ENCODE measurements at places on chromosomes 2 and 18.
A peak's percentile ranks its signal among the peaks of the same experiment; 100 is the strongest.

GRCh38 chr2:11870584-11870983 is 124.2 kb downstream of the LPIN1 start:
- no peak for DNase-seq

DNA sequence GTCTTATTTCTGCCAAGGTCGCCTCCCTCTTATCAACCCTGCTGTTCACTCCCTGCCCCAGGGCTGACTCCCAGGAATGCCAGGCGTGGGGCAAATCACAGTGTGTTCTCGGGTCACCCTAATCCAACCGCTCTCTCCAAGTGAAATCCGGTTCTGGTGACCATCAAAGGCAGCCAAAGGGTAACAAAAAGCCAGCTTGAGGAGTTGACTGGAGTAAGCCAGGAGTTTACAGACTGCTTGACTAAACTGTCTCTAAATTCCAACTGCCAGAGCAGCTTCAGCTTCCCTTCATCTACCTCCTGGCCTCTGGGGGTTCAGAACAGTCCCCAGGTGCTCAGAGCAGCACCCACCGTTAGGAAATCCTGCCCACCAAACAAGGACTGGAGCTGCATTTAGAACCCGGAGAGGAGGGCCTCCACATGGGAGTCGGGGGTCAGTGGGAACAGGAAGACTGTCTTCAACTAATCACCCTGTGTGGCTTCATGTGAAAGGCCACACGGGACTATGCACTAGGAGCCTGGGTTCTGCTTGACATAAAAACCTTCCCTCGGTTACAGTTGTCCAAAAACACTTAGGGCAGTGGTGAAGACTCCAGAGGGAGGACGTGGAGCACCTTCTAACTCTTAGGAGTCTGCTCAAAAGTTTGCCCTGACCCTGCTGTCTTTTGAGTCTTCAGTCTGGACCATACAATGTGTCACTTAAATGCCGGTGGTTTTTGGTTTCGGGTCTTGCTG is 24.2 kb upstream of the MCFD2 start:
- no peak for DNase-seq

DNA sequence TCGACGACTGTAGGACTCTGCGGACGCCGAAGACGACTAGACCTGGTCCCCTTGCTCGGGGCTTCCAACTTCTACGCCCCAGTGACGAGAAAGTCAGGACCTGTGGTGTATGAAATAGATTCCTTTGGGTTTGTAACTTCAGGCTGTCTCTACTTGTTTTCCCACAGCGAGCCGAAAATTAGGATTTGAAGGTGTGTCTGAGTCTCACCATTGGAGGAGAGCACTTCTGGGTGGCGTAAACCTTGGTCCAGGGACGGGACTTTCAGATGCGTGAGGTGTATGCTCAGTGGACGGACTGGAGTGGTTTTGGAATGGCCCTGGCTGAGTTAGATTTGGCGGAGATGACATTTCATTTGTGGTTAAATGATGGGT is 1.3 kb downstream of the BIRC6 start:
- no peak for DNase-seq

DNA sequence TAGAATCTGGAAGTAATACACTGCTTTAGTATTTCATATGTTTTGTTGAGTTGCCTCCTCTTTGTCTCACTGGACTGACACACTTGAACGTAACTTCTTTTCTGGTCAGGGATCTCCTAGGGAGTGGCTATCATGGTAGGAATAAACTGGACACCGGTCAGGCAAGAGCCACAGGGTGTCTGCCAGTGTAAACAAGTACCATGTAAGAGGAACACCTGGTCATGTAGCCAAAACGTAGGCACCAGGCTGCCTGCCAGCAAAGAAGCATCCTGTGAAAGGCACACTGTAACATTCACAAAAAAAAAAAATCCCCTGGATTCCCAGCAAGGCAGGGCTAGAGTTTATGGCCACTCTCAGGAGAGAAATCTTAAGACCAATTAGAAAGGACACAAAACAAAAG is 372.8 kb upstream of the RND3 start:
- DNase-seq: no peak

- peak; percentile 81 for DNase-seq
Observed at GRCh38 chr2:120177001-120177621, 46.1 kb downstream of the TMEM185B start.

DNA sequence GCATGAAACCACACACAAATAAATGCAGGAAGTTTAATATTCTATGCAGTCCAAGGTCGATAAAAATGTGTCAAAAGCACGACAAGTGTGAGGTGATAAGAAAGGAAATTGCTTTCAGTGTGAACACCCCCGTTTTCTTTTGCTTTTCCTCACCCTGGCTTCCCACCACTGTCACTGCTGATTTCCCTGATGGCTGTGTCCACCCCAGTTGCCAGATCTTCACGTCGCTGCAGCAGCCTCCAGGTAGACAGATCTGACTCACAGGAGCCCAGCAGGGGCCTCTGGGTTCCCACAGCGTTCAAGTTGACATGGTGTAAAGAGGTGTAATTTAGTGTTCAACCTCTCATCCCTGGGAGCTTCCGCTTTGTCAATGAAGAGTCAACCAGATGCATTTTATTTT is 128.0 kb upstream of the TACR1 start:
- DNase-seq: no peak

GRCh38 chr2:86788881-86789686 is 1.6 kb downstream of the CD8A start:
- no peak for DNase-seq

- DNase-seq: no peak
Observed at GRCh38 chr2:75516378-75517360, 44.1 kb downstream of the EVA1A start.

GRCh38 chr2:86570059-86570458 is 6.8 kb upstream of the CHMP3 start:
- DNase-seq: no peak

DNA sequence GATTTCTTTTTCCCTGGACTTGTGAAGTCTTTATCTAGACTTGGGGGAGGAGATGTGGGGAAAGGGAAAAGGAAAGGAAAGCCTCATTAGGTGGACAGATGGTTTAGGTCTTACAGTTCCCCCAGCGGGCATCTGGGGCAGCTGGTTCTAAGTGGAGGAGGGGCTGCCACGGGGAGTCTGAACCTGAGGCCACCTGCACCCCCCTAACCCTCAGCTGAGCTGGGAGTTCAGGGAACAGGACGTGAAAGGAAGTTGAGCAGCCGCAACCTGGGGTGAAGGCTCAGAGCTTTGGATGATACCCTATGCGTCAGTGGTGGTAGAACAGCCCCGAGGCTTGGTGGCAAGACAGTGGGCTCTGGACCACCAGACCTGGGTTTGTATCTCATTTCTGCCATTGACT is 26.8 kb downstream of the ITM2C start:
- no peak for DNase-seq

- no peak for DNase-seq
Observed at GRCh38 chr2:208711598-208711997, 305.0 kb downstream of the PTH2R start.

- DNase-seq: no peak
Observed at GRCh38 chr2:11292464-11293255, 51.8 kb downstream of the ROCK2 start.

GRCh38 chr18:36284268-36284667 is 13.2 kb upstream of the FHOD3 start:
- no peak for DNase-seq

DNA sequence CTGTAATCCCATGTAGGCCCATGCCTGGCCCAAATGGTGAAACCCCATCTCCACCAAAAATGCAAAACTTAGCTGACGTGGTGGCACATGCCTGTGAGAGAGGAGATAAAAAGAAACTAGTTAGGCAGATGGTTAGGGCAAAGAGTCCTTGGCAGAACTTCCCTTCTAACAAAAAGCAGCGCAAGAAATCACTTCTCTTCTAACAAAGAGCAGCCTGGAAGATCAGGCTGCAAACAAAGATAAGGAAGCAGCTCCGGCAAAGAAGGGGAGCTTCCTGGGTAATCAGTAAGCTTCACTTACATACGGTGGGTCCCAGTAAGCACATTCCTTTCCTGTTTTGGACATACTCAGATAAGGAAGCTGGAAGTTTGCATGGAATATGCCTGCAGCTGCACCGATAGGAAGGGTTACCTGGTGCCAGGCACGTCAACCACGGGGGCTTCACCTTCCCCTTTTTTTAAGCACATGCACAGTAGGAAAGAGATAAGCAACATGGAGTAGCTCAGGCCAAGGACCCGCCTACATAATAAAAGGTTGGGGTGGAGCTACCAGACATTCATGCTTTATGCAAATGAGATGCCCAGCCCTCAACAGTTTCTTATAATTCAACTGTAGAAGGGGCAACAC is 61.0 kb upstream of the SLC25A52 start:
- no peak for DNase-seq

- no peak for DNase-seq
Observed at GRCh38 chr2:224890372-224890771, 151.9 kb downstream of the DOCK10 start.

DNA sequence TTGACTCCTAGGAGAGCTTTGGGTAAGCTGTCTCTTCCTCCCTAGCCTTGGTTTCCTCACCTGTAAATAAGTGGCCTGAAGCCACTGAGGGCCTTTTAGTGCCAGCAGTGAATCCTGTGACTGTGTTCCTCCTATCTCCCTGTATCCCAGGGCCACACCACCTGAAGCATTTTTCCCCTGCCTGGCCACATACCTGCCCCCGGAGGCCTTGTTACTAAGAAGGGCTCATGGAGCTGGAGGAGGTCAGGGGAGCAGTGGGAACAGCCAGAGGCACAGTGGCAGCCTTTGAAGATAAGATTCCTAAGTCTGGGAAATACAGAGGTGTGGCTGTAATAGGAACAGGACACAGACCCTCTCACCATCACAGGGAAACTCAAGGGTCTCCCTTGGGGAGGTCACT is 162.4 kb downstream of the SMAD7 start:
- DNase-seq: no peak

DNA sequence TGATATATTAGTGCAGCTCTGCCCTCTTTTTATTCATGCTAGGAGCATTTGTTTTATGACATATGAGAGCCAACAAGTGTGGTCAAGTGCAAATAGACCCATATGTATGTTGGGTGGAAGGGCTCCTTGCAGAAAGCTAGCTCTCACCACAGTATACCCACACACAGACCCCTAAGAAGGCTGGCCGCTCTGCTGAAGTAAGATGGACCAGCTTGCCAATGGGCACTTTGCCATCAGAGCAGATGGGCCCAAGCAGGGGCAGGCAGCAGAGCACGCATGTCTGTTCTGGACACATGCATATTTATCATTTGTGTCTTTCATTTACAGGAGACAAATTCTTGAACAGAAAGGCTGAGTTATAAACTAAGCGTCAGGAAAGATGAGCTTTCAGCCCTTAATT is 187.5 kb upstream of the DTNA start:
- no peak for DNase-seq

- no peak for DNase-seq
Observed at GRCh38 chr2:19786408-19787058, 115.2 kb downstream of the TTC32 start.

DNA sequence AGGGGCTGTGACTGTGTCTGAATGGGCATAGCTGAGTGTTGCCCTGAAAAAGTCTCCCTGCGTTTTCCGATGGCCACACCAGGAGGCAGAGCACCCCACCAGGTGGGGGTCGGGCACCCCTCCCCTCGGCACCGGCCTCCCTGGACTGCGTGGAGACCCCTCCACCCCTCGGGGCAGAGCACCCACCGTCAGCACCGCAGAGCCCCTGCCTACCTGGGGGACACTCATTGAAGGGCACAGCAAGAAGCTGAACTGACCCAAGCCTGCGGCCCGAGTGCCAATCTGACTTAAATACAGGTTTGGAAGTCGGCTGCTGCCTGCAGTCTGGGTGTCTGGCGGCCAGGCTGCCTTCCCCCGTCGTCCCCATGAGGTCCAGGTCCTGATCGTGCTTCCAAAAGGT is 69.9 kb downstream of the KCNG2 start:
- no peak for DNase-seq

GRCh38 chr18:35457140-35457704 is 40.5 kb downstream of the INO80C start:
- no peak for DNase-seq

- DNase-seq: no peak
Observed at GRCh38 chr2:170394641-170395387, 216.9 kb downstream of the MYO3B start.

DNA sequence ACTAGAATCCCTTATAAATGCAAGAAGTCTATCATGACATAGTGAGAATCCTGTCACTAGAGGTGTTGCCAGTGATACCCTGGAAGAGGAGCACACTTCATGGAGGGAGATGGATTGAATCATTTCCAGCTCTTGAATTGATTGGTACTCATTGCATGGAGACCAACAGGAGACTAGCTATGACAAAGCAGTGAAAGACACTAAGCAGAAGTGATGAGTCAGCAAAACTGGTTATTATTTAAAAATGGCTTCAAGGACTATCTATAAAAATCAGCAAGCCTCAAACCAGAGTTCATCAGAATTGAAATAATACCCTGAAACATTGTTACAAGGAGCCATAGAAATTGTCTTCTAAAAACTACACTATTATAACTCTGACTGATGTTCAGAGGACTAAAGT is 200.3 kb downstream of the PDE11A start:
- DNase-seq: no peak

DNA sequence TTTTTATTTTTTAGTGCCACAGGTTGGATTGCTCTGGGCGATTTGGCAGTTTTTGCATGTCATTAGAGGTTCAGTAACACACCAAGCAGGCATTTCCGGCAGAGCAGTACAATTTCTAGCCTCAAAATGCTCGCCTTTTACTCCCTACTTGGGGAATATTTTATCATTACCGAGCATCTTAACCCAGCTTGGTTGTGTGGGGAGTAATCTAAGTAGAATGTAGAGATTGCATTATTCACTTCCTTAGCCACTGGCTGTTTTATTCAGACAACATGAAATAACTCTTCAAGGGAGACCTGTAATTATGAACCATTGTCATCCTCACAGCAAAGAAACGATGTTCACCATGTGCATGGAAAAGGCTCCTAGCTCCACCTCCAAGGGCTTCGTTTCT is 13.1 kb downstream of the GRP start:
- no peak for DNase-seq

DNA sequence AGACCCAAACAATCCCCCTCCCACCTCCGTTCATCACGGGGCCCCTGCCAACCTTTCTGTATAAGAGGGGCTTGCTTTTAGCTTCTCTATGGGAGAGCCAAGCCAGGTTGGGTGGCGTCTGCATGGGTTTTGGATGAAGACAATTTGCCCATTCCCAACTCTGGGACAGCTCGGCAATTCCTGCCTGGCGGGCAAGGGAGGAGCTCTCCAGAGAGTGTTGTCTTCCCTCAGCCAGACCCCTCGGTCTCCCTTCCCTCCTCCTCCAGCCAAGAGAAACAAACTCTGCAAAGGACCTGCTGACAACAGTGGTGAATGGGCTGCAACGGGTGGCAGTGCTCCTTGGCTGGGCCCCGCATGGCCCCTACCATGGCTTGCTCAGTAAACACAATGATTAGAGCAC is 267.2 kb upstream of the HDAC4 start:
- DNase-seq: no peak

- DNase-seq: no peak
Observed at GRCh38 chr18:2879889-2880288, 33.1 kb downstream of the EMILIN2 start.

- DNase-seq: no peak
Observed at GRCh38 chr2:230016844-230017243, 51.9 kb downstream of the SLC16A14 start.

GRCh38 chr2:96801005-96801785 is 14.9 kb upstream of the CNNM3 start:
- DNase-seq: peak; percentile 28
